Activated CD8-positive, alpha-beta memory T cell treated with anti-CD3 and anti-CD28 coated beads for 24 hours (primary cell): ENCODE measurements at places on chromosomes 1 and 21.

DNA sequence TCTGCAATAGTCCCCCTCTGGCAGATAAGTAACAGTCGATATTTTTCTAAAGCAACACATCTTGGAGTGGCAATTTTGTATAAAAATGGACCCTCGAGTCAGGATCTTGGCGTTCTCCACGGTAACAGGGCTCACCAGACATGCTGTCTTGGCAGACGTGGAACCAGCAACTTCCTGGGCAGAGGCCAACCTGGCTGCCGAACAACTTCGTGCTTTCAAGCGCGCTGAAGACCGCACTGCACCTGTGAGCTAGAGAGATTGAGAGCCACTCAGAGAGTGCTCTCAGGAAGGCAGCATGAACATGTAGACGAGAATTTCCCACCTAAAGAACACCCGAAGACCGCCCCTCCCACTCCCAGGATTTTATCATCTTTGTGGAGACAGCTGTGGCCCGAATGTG is 7.3 kb downstream of the C1orf174 start:
- no peak for DNase-seq

DNA sequence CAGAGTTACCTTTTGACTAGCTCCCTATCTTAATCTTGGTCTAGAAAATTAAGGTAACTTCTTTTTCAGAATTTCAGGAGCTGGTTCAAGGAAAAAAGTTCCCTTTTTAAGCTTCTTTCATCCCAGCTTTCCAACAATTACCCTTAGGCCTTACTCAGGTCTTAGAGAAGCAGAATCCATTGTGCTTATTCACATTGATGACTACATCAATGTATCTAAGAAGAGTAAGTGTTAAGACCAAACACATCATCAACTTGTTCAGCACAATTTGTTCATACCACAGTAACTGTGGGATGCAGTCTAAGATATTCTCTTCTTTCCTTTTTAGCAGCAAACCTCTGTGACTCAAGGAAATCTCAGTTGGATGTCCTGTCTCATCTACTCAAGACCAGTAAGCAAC is 4.1 kb downstream of the MRPL9 start:
- DNase-seq, result no peak

- no peak for DNase-seq
These were observed 67.0 kb downstream of the PIK3R3 start for GRCh38 chr1:46065405-46065804.

GRCh38 chr1:19057182-19057779 is 100.8 kb upstream of the IFFO2 start:
- no peak for DNase-seq

DNA sequence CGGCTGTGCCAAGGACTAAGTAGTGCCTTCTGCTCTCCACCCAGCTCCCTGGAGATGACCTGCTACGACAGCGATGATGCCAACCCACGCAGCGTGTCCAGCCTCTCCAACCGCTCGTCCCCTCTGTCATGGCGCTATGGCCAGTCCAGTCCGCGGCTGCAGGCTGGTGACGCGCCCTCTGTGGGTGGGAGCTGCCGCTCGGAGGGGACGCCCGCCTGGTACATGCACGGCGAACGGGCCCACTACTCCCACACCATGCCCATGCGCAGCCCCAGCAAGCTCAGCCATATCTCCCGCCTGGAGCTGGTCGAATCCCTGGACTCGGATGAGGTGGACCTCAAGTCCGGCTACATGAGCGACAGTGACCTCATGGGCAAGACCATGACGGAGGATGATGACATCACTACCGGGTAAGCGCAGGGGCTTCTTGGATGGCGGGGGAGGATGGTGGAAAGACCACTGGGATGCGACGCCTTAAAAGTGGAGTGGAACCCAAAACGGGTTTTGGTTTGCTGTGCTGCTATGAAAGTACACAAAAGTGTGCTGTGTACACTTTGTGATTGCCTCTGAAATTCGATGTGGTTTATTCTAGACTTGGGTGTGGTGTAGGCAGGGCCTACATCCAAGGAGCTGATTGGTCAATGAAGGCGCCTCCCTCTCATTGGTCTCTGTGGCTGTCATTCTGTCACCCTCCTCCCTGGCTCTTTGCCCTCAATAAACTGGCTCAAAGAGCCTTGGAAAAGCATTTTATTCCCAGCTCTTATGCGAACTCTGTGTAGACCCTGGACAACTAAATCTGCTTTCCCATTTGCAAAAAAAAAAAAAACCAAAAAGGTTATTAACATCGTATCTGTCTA is 110.4 kb upstream of the IPO9 start:
- no peak for DNase-seq

DNA sequence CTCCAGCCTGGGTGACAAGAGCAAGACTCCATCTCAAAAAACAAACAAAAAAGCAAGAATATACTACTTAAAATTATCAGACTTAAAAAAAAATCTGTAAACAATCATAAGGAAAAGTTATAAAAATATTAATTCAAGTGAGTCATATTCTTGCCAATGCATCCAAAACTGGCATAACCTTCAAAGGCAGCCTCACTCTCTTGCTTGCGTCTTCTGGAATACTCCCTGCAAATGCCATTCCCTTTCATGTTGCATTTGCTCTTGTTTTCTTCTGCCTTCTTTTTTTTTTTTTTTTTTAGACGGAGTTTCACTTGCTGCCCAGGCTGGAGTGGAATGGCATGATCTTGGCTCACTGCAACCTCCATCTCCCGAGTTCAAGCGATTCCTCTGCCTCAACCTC is 32.2 kb upstream of the ZBTB8A start:
- DNase-seq, result no peak

- DNase-seq, result no peak
These were observed 91.4 kb downstream of the MACF1 start for GRCh38 chr1:39295901-39296300.

- DNase-seq, result no peak
These were observed 10.0 kb downstream of the C1orf198 start for GRCh38 chr1:230858236-230858820.

DNA sequence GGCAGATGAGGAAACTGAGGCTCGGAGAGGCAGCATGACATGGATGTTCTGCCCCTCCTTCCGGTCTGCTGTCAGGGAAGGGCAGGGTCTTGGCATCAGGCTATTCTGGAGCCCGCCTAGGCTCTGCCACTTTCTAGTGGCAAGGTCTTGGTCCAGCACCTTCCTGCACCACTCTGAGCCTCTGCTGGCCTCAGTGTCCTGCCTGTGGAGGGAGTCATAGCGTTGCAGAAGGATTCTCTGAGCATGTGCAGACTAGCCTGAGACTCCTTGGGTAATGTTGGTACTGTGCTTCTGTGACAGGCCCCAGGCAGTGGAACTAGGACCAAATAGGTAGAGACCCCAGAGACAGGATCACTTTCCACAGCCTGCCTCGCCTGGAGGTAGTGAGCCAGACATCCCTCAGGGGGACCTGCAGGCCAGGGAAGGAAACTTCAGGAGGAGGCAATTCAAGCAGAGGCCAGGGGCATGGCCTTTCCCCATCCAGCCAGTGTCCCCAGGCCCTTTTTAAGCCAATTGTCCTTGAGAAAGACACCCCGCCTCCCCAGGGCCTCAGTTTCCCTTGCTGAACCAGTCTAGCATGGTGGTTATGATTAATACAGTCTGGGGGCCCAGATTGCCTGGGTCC is 10.6 kb downstream of the EDN2 start:
- no peak for DNase-seq

DNA sequence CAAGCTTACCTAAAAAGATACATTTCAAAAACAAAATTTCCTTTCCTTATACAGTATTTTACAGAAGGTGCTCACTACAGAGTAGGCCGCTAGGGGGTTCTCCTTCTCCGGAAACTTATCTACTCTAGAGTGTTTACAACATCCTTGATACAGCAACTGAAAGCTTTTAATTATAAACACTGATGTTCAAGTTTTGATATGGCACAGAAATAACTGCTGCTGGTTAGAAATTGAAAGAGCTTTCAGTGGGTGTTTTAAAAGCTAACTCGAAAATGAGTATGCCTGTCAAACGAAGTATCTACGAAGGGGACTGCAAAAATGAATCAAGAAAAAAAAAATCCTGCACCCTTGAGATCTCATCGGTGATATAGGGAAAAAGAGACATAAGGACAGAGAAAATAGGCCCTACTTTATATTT is 1.0 kb downstream of the YOD1 start:
- no peak for DNase-seq

DNA sequence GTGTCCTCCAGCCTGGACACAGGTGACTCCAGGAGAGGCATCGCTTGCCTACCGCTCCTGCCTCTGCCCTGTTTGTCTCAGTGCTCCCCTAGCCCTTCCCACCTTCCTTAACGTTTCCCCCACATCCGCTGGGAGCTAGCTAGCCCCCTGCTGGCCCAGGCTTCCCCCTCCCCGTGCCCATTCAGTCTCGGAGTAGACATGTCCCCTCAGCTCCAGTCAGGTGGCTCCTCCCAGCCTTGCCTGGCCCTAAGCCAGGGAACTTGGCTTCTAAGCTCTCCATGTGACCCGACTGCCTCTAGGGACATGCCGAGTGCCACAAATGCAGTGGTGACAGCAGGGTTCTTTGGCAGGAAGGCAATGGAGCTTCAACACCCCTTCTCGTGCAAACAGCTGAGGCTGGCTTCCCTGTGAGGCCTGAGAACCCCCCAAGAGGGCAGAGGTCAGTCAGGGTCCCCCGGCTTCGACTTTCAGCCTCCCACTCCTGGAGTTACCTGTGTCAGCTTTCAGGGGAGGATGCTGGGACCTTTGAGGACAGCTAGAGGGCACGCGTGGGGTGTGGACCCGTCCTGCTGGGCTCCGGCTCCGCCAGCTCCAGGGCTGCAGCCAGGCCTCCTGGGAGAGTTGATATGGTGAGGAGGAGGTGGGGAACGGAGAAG is 16.2 kb downstream of the DRAXIN start:
- DNase-seq, result no peak

DNA sequence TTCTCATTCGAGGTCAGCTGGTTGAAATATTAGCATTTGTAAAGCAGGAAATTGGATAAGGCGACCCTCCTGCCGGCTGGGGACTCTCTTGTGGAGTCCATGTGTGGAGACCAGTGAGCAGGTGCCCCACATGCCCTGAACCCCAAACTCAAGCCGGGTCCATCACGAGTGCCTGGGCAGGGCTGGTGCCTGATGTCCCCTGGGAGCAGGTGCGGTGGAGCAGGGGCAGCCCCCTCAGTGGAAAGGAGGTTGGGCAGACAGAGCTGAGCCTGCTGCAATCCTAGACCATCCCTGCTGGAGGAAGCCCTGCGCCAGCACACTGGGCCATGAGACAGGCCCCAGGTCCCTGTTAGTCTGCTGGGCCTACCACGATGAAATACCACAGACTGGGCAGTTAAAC is 395.6 kb downstream of the NPHP4 start:
- DNase-seq, result no peak

- no peak for DNase-seq
These were observed 120.9 kb downstream of the FMN2 start for GRCh38 chr1:240212556-240212955.

GRCh38 chr1:89884718-89885596 is 64.1 kb downstream of the LRRC8D start:
- DNase-seq, result no peak

- DNase-seq, result no peak
These were observed 6.1 kb downstream of the CD101 start for GRCh38 chr1:117007719-117008013.

DNA sequence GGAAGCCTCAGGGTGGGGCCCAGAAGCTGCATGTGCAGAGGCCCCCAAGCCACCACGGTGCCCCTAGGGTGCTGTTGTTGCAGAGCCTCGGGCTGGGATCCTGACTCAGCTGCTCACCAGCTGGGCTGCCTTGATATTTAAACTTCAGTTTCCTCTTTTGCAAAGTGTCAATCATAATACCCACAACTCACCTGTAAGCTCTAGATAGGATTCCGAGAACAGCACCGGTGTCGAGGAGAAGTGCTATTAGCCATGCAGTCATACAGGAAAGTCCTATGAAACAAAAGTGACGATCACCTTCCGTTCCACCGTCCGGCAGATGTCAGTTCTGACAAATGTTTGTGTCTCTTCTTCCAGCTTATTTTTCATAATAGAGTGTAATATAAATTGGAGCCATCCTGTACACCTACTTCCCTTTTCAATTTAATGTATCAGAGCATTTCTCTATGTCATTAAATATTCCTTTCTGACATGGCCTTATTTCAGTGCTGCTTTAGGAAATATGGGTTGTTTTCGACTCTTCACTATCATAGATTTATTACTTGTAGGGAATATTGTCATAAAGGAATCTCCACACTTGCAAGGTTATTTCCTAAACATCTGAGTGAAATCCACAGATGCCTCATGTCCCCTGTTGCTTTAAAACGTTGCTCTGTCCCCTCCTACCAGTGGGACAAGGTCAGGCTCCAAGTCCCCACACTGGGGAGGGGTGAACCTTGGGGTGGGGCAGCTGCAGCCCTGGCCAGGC is 100.8 kb downstream of the SIK1 start:
- no peak for DNase-seq

GRCh38 chr21:36415375-36415774 is 30.2 kb downstream of the CHAF1B start:
- DNase-seq, result no peak

DNA sequence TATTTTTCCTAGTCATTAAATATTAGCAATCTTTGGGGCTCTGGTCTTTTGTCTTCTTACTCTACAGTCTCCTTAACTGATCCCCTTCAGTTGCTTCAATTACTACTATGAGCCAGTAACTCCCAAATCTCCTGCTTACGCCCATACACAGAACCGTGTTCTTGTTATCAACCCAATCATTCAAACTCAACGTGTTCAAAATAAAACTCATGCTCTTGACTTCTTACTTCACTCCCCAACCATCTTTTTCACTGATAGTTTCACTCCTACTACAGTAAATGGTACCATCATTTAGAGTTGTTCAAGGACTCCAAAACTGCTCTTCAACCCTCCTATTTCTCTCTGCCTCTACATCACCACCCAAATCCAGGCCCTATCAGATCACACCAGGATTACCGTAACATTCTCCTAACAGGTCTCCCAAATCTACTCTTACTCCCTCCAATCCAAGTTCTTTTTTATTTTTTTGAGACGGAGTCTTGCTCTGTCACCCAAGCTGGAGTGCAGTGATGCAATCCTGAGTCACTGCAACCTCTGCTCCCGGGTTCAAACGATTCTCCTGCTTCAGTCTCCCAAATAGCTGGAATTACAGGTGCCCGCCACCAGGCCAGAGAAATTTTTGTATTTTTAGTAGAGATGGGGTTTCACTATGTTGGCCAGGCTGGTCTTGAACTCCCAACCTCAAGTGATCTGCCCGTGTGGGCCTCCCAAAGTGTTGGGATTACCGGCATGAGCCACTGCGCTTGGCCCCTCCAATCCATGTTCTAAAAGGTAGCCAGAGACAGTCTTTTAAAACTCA is 3.0 kb downstream of the YARS1 start:
- no peak for DNase-seq

GRCh38 chr21:26120828-26121227 is 49.7 kb downstream of the APP start:
- no peak for DNase-seq

- DNase-seq, result no peak
These were observed 10.9 kb downstream of the S100PBP start for GRCh38 chr1:32828341-32828740.

- DNase-seq, result no peak
These were observed 36.4 kb downstream of the TTC39A start for GRCh38 chr1:51293898-51294515.

- DNase-seq, result peak; percentile 67
These were observed 876 bp upstream of the CATSPERE start for GRCh38 chr1:244460197-244460596.
